Transverse colon (tissue), 4 donors: ENCODE measurements at places on chromosomes 13 and 19. TPM values are rescaled to one million over a fixed set of nuclear protein-coding genes. Genes with fewer than 3 reads are reported as not detected.

The POLR1G gene
- total RNA-seq = 1.00 TPM

The NPAS1 gene
- not detected for total RNA-seq

The CBY2 gene
- not detected for total RNA-seq

The MYO1F gene
- 12.7 TPM for total RNA-seq
